ENCODE measurements at places on chromosomes 5 and 9. TPM values are rescaled to one million over a fixed set of nuclear protein-coding genes. Genes with fewer than 3 reads are reported as not detected.

Gene ADAMTS12
- 0.06 TPM for total RNA-seq

Gene LRRC26
- not detected for total RNA-seq

Gene CCDC69
- total RNA-seq = 68.9 TPM

GRCh38 chr5:120564013-120564412 lies 99.9 kb downstream of the PRR16 start:
- DNase-seq = no peak

DNA sequence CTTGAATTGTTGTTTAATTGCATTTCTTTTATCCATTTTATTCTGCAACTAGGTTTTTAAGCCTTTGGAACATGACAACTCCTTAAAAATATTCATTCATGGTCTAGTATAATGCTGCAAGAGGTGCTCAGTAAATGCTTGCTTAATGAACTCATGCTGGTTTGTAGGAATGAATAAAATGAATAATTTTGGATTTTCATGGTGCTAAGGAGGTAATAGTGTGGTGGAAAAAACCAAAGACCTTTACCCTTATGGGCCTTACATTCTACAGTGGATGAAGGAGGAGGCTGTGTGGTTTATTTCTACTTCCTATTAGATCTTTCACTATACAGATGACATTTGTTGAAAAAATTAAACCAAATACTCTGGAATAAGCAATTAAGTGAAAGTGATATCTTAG lies 43.4 kb downstream of the LRRTM2 start:
- DNase-seq = no peak

DNA sequence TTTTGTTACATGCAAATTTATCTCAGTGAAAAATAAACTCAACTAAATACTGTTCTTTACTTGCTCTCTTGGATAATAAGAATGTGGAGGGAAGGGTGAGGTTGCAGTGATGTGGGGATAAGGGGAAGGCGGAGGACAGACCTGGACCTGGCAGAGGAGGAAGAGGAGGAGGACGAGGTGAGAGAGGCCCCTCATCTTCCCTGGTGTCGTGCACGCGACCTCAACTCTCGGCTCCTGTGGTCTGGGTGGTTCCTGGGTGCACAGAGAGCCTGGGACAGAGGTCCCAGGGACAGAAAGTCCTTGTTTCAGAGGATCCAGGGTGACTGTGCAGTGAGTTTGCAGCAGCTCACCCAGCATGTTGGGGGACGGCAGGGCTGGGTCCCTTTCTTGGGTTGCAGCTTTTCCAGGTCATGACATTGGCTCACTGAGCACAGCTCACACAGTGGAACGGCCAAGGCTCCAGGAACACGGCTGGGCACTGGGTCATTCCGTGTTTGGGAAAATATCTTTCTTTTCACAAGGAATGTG lies 37.7 kb upstream of the LPCAT1 start:
- no peak for DNase-seq

GRCh38 chr5:125703616-125704015 lies 719.6 kb upstream of the GRAMD2B start:
- no peak for DNase-seq

- DNase-seq = no peak
Measured at GRCh38 chr9:105295201-105295550, 50.7 kb downstream of the SLC44A1 start.

DNA sequence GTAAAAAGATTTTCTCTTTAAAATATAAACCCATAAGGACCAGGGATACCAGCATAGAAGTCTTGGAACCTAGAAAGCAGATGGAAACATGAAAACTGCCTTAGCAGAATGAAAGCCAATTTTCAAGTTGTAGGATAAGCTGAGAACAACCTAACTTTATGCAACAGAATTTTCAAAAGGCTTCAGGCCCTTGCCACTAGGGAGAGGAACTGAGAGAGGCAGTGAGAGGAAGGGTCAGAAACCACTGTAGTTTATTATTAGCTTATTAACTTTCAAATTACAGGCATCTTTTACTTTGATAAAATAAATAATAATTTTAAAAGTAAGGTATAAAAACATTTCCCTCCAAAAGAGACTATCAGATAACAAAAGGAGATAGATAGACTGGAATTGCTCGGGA lies 33.4 kb downstream of the FAM81B start:
- DNase-seq = no peak

Measured in CD4-positive, alpha-beta T cell (primary cell).